ENCODE measurements at places on chromosomes 12 and 14.
A peak's percentile ranks its signal among the peaks of the same experiment; 100 is the strongest.

DNA sequence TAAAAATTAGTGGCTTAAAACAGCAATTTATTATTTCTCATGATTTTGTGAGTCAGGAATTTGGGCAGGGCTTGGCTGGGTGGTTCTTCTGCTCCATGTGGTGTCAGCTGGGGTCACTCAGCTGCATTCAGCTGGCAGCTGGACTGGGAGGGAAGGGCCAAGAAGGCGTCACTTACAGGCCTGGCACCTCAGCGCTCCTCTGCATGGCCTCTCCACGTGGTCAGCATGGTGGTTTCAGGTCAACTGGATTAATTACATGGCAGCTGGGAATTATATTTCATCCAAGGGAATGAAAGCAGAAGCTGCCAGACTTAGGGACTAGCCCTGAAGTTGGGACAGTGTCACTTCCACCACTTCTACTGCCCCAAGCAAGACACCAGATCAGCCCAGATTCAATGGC lies 27.5 kb upstream of the IRF2BPL start:
- no peak for DNase-seq

- no peak for DNase-seq
Observed at GRCh38 chr12:98821232-98821631, 176.1 kb downstream of the APAF1 start.

DNA sequence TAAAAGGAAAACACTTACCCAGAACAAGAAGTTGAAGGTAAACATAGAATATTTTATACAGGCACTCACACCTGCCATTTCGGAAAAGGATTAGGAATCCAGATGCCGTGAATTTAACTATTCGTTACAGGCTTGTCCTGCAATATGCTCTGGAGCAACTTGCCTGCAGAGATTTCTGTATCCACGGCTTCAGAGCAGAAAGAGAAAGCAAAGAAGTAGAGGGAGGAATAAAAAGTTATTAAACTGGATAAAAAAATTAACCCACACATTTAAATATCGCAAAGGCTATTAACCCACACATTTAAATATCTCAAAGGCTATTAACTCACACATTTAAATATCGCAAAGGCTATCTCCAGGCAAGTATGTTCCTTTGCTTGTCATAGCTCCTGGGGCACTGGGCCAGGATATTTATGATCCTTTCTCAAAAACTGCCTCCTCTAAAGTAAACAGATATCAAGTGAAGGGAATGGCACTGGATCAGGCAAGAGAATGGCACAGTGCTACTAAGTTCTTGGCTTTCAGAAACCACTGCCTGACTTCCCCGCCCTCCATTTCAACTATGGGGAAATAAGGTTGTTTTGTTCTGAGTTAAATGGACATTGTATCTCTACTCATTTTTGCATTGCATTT lies at the start of gene TSPAN8:
TSPAN8 (minus strand) TSS at position 399 of the 633 bp plus-strand sequence; CDS start at position 78, 321 bp downstream.
- DNase-seq: no peak

DNA sequence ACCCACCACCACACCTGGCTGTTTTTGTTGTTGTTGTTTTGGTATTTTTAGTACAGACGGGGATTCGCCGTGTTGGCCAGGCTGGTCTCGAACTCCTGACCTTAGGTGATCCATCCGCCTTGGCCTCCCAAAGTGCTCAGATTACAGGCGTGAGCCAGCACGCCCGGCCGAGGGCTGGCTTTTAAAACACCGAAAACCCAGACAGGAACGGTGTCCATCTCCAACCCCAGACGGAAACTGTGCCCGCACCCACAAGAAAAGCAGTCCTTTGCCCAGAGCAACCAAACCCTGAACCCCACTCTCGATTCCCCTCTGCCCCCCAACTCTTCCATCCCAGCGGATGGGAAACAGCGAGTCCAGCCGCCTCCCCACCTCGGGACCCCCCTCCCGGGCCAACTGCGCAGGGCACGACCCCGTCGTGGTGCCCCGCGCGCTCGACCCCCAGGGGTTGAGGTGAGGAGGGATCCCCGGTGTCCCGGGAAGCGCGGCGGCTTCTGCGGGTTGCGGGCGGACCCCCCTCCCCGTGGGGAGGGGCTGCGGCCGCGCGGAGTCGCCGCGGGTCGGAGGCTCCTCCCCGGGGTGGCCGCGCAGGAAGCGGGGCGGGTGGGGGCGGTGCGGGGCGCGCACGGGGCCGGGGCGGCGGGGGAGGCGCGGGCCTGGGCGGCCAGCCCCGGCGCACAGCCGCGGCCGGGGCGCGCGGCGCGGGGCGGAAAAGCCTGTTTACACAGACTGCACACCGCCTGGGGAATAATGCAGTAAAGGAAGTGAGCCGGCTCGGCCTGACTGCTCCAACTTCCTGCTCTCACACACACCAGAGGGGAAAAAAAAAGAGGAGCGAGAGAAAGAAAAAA lies at the start of gene ELK3:
ELK3 (plus strand) TSS at position 651 of the 851 bp plus-strand sequence.
- peak; percentile 39 for DNase-seq

- DNase-seq: peak; percentile 64
Observed at GRCh38 chr14:68968051-68968450, 11.1 kb downstream of the ACTN1 start.

DNA sequence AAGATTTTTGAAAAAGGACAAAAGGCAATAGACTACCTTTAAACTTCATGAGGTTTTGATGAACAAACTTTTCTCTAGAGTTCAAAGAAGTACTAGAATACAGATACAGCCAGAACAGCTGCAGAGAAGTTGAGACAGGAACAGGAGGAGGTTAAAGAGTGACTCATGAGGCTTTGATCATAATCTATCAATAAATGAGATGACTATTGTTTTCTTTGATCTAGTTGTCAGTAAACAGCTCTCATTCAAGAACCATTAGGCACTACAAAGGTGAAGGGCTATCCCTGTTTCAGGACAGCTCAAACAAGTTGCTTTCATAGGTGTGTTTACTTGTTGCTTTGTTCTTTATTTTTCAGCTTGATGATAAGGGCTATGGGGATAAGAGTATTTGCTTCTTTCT lies 2.4 kb downstream of the WASHC3 start:
- DNase-seq: peak; percentile 12

DNA sequence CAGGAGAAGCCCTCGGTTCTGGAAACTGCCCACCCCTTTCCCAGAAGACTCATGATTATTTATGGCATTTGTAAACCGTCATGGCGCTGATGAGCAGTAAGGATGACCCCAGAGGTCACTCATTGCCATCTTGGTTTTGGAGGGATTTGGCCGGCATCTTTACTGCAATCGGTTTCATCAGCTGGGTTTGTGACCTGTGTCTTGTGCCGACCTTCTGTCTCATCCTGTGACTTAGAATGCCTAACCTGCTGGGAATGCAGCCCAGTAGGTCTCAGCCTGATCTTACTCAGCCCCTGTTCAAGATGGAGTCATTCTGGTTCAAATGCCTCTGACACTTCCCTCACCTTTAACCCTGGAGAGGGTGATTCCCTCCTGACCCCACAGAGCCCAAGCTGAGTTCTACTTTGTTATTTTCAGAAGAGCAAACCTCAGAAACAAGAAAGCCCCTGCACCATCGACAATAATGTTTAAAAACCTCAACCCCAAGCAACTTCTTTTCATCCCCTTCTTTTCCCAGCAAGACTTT lies 105.5 kb upstream of the SFSWAP start:
- DNase-seq: no peak

- DNase-seq: no peak
Observed at GRCh38 chr14:102042699-102043098, 44.1 kb downstream of the HSP90AA1 start.

DNA sequence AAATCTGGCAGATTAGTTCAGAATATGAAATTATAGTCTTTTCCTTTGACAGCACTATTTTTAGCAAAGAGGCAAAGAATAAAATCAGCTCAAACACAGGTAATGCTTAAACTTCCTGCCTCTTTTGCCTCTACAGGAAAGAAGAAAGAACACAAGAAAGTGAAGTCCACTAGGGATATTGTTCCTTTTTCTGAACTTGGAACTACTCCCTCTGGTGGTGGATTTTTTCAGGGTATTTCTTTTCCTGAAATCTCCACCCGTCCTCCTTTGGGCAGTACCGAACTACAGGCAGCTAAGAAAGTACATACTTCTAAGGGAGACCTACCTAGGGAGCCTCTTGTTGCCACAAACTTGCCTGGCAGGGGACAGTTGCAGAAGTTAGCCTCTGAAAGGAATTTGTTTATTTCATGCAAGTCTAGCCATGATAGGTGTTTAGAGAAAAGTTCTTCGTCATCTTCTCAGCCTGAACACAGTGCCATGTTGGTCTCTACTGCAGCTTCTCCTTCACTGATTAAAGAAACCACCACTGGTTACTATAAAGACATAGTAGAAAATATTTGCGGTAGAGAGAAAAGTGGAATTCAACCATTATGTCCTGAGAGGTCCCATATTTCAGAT lies 17.4 kb downstream of the TMPO start:
- no peak for DNase-seq

DNA sequence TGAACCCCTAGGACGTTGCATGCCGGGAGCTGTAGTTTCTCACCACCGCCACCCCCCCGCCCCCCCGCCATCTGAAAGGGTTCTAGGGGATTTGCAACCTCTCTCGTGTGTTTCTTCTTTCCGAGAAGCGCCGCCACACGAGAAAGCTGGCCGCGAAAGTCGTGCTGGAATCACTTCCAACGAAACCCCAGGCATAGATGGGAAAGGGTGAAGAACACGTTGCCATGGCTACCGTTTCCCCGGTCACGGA lies 501 bp upstream of the HSP90B1 start:
- no peak for DNase-seq

DNA sequence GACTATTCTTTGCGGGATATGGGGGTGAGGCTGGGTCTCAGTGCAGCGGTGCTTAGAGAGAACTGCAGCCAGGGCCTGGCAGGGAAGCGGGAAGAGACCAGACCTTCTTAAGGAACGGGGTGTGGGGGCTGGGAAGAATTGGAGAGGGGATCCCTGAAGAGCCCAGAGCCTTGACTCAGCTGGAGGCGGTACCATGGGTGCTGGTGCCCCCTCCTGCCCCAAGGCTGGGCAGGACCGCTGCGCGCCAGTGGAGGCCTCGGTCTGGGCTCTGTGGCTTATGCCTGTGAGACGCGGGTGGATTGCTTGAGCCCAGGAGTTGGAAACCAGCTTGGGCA lies 1.3 kb upstream of the RNU7-1 start:
- no peak for DNase-seq

GRCh38 chr14:103073876-103074728 lies 9.9 kb upstream of the LBHD2 start:
- DNase-seq: no peak

- DNase-seq: no peak
Observed at GRCh38 chr12:84661786-84662185, 250.8 kb downstream of the SLC6A15 start.

- no peak for DNase-seq
Observed at GRCh38 chr12:109436188-109436560, 40.9 kb downstream of the KCTD10 start.

DNA sequence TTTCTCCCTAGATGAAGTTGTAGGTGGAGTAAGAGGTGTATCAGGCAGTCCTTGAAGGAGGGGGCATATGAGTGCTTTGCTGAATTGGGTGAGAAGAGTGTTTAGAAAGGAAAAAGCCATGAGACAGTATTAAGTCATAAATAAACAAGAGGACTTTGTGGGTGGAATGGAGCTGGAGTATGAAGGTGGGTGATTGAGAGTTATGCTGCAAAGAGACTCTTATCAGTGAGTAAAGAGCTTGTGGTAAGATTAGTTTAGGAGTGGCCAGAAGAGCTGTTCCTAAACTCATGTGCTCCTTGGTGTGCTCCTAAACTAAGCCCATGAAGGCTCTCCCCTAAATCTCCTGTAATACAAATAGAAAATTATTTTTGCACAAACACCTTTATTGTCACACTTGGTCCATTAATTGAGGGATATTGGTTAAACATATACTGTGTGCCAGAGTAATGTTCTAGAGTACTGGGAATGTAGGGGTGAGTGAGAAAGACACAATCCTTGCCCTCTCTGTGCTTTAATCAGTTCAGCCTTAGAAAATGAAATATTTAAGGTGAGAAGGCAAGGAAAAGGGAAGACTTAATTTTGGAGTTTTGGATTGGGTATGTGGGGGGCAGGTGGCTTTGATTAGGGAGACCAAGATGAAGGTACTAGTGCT lies 9.8 kb downstream of the CHPT1 start:
- DNase-seq: no peak

- DNase-seq: no peak
Observed at GRCh38 chr12:26286186-26286585, 90.8 kb downstream of the SSPN start.

- DNase-seq: no peak
Observed at GRCh38 chr14:56659964-56660551, 80.5 kb downstream of the TMEM260 start.

DNA sequence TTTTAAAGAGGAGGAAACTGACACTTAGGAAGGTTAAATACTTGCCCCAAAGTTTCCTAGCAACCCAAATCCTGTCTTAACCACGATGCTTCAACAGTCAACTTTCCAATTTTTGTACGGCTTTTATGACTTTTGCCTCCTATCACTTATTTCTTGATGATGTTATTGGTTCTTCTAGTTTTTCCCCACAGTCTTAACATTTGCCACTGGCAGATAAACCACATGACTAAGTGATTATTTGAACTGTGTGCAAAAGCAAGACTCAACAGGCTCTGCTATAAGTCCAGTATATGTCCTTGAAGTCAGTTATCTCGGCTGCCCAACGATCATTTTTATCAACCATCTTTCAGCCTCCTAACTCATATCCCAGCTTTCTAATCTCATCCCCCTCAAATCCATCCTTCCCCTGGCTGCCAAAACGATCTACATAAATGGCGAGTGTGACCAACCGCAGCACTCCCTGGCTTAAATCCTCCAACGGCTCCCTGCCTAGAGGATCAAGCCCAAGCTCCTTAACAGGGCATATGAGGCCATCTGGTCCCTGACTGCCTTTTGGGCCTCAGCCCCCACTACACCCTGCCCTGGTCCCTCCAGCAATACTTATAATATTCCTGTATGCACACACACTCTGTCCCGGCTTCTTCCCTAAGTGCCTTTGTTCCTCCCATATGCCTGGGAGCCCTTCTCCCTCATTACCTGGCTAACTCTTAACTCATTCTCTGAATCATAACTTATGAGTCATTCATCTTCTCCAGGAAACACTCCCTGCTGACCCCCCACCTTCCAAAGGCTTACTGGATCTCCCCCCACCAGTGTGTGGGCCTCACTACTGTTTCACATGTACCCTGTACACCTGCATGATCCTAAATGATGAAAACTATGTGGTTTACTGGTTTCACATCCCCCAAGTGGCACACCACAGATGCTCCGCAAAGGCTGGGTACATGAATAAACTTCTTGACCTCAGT lies 8.8 kb downstream of the VPS37B start:
- peak; percentile 29 for DNase-seq

GRCh38 chr14:59890676-59891075 lies 20.1 kb upstream of the RTN1 start:
- no peak for DNase-seq

DNA sequence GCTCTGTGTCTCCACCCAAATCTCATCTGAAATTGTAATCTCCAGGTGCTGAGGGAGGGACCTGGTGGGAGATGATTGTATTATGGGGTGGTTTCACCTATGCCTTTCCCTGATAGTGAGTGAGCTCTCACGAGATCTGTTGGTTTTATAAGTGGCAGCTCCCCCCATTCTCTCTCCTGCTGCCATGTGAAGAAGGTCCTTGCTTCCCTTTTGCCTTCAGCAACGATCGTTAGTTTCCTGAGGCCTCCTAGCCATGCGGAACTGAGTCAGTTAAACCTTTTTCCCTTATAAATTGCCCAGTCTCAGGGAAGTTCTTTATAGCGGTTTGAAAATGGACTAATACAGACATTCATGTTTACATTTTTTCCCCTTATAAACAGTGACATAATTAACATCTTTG lies 36.1 kb downstream of the PELI2 start:
- no peak for DNase-seq

- no peak for DNase-seq
Observed at GRCh38 chr14:21874946-21875345, 201.3 kb upstream of the OR4E1 start.

- no peak for DNase-seq
Observed at GRCh38 chr14:105487986-105488777, 1.5 kb downstream of the CRIP1 start.

Data from stimulated activated CD4-positive, alpha-beta T cell treated with anti-CD3 and anti-CD28 coated beads, Interleukin-2, amount 100 ng/mL, for 4 hours (primary cell).